DMS153 (cell line): ENCODE measurements at places on chromosomes 11 and 22.

DNA sequence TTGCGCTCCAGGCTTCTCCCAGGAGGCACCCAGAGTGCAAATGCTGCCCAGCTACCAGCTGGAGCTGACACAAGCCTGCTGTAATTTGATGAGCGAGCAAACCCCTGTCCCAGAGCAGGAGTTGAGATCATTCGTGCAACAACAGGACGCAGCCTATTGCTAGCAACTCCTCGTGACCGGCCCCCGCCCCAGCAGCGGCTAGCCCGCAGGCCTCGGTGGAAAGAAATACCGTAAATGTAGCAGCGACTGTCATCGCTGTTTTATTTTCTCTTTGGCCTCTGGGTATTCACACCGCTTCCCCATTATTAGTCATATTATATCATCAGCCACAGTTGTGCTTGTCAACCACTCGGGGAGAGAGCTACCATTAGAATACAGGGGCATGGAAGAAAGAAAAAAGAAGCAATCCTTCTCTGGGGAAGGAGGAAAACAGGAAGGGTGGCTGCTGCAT, 59.2 kb upstream of the ATXN10 start:
- peak; percentile 17 for DNase-seq

- DNase-seq, result peak; percentile 50
Measured at GRCh38 chr22:22394591-22394990, 114.0 kb downstream of the ZNF280B start.

DNA sequence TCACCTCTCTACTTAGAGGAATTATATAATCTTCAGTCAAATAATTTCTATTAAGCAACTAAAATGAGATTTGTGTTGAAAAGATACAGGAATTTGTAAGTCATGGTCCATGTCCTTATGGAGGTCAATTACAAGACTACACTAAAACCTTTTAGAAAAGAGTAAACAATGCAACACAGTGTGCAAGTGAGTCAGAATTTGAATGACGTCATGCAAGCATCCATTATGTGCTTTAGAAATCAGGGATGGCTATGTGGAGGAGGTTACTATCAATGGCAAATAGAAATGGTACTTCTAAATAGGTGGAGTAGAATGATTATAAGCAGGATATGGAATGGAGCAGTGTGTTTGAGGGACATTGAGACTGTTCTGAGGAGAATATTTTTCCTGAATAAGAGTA, 16.6 kb downstream of the OR10D3 start:
- peak; percentile 57 for DNase-seq

DNA sequence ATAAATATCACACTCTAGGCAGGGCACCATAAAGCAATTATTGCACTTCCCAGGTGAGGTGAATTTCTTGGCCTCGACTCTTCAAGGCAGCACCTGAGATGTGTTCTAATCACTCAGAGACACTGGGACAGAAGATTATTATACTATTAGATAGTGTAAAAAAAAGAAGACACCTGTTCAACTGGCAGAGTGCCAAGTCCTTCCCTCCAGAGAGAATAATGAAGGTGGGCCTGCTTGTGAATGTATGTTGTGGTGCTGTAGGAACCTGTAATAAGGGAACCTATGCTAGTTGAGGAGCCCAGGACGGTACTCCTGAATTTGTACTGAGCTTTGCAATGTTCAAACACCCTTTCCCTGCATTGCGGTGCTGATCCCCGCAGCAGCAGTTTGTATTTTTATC, 107.5 kb downstream of the NXPE2 start:
- DNase-seq, result no peak
